ENCODE measurements at places on chromosomes 4 and X.

- DNase-seq, result peak; percentile 39
These were observed 53.1 kb downstream of the OCRL start for GRCh38 chrX:129593137-129593536.

- DNase-seq, result peak; percentile 5
These were observed 60.4 kb upstream of the MAGEA4 start for GRCh38 chrX:151852294-151852693.

DNA sequence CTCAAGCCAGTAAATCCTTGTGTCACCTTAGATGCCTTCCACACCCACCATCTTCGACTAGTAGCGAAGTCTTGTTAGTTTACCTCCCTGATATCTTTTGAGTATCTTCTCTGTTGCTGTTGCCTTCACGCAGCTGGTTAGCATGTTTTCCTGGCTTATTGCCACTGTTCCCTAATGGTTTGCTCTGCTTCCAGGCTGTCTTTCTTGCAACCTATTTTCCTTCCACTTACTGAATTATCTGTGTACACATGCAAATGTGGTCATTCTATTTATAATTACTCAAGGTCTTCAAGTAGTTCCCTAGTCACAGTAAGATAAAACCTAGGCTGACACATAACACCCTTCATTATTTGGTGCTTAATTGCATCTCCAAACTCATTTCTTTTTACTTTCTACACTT, 89.5 kb downstream of the UGT8 start:
- no peak for DNase-seq

- DNase-seq, result no peak
These were observed 175.3 kb downstream of the QDPR start for GRCh38 chr4:17336524-17336961.

DNA sequence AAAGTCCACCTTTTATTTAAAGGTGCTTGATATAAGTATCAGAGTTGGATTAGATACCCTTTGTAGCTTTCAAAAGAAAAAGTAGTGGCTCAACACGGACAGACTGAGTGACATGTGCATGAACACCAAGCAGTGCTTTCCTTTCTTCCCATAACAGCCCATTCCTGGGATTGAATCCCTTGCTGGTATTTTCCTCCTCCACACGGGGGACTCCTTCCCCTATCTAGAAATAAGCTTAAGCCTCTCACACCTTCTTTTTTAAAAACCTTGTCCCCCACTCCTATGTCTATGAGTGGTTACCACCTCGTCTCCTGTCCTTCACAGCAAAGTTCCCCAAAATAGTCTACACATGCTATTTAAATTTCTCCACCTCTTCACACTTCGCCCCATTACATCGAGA, 5.1 kb downstream of the AP1S2 start:
- peak; percentile 3 for DNase-seq

DNA sequence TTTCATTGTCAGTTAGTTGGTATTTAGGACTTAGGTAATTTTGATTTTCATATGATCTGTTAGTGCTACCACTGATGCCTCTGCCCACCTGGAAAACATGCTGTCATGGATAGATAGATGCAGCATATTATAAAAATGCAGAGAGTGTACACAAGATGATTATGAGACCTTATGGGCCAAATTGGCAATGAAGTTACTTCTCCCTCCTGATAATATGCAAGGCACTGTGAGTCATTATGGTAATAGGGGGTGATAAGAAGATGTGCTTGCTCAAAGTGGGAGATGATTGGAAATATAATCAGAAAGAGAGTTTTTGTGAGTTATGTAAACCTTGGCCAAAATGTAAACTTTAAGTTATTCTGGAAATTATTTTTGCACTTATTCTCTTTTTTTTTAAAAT, 56.6 kb upstream of the RHOH start:
- DNase-seq, result peak; percentile 15

DNA sequence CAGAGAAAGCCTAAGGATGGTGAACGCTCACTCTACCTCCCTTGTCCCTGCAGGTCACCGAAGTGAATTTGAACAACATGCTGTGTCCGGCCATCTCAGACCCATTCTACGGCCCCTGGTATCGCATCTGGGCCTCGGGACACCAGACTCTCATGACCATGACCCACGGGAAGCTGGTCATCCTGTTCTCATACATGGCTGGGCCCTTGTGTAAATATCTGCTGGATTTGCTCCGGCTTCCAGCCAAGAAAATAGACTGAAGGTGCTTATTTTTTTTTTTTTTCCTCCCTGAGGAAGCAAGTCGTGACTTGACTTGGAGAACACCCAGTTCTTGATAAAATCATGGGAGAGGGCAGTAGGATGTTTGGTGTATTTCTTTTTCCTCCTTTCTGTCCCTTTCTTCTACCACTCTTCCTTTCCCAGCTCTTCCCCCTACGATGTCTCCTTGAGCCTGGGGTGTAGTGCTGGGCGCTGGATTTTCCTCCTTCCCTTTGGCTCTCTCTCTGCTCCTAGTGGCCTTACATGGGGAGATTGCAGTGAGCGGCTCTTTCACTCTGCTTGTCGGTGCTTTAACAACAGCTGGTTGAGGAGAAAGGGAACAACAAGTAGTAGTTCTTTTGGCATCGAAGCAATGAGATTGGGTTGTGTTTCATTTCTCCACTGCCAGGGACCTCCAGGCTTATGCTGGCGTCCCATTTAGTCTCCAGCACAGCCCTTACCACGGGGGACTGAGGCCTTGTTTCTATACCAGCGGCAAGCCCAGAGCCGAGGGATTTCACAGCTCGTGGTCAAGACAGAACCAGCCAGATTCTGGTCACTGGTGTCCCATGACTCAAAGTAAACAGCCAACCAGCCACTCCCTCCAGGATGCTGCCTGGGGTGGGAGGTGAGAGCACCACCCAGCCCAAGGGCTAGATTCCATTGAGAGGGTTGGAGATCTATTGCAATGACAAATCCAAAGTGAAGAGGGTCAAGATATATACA, 144.4 kb downstream of the AMMECR1 start:
- no peak for DNase-seq

DNA sequence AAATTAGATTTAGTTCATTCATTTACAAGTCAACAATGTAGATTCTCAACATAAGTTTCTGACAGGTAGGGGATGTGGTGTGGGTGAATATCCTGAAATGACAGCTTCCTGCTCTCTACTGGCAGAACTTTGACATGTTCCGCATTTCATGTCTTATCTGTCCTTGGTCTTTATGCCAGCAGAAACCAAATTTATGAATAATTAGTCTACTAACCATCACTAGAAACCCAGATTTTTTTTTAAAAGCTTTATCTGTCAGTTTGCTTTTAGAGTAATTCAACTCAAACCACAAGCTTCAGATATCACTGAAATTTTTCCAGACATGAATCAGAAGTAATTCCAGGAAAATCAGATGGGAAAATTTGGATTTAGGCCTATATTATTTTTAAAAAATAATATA, 17.9 kb downstream of the COQ2 start:
- DNase-seq, result peak; percentile 74

GRCh38 chr4:10203851-10204250, 87.3 kb upstream of the WDR1 start:
- no peak for DNase-seq

DNA sequence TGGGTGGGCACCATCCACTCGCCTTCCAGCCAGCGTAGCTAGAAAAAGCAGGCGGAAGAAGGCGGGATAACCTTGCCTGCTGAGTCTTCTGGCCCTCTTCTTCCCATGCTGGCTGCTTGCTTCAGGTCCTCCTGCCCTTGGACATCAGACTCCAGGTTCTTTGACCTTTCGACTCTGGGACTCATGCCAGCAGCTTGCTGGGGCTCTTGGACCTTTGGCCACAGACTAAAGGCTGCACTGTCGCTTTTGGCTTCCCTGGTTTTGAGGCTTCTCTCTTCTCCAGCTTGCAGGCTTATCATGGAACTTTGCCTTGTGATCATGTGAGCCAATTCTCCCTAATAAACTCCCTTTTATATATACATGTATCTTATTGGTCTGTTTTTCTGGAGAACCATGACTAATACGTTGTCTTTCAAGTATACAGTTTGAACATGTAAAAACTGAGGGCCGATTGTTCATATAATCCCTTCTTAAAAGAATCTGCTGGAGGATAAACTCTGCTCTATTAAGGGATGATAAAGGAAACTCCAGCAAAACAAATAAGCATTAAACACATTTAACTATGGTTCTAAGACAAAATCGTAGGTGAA, 116.6 kb upstream of the LCORL start:
- no peak for DNase-seq

GRCh38 chr4:153383131-153383530, 38.6 kb downstream of the MND1 start:
- peak; percentile 37 for DNase-seq

Measured in amniotic epithelial cell (primary cell).